ENCODE measurements at places on chromosomes 1 and 21.
A peak's percentile ranks its signal among the peaks of the same experiment; 100 is the strongest.

DNA sequence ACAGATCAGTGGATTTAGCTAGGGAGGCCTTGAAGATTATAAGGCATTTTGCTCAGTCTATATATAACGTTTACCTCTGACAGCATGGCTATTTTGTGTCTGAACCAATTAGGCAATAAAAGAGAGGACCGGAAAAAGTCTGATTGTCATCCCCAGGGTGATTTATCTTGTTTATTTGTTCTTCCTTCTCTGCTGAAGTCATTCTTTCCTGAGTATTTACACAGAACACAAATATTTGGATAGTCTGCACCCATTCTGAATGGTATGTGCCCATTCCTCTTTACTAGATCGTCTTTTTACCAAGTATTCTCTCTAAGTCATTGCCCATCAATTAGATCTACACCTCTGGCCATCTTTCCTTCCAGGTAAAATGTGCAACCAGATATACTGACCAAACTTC lies 1602.9 kb downstream of the KCNT2 start:
- no peak for DNase-seq

DNA sequence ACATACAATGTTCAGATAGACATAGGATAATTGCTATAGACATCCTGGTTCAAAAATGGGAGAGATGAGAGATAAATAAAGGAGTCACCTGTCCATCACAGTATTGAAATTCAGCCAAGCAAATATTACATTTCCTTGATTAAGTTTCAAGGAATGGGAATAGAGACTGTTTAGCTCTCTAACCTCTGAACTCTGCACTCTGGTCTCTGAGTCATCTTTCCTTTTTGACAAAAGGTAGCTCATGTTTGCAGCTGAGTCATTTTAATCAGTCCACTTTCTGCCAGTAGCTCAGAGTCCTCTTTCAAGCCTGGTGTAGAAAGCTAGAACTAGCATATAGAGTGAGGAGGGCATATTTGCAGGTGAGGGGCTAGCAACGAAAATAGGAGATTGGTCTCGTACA lies 51.4 kb upstream of the GJA8 start:
- no peak for DNase-seq

DNA sequence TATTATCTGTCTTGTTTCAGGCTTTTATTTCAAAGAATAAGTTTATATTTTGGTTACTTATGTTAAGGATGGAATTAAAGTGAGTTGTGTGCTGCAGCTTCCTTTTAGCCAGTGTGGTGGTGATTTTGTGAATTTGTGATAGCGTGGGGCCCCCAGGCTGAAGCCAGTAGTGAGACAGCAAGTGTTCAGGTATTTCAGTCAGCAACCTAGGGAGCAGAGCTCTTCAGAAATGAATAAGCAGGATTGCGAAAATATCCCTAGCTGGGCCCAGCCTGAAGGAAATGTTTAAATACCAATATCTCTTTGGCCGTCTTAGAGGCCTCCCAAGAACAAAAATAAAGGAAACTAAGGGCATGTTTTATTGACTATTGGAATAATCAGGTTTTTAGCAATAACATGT lies 150.8 kb upstream of the C1orf105 start:
- no peak for DNase-seq

DNA sequence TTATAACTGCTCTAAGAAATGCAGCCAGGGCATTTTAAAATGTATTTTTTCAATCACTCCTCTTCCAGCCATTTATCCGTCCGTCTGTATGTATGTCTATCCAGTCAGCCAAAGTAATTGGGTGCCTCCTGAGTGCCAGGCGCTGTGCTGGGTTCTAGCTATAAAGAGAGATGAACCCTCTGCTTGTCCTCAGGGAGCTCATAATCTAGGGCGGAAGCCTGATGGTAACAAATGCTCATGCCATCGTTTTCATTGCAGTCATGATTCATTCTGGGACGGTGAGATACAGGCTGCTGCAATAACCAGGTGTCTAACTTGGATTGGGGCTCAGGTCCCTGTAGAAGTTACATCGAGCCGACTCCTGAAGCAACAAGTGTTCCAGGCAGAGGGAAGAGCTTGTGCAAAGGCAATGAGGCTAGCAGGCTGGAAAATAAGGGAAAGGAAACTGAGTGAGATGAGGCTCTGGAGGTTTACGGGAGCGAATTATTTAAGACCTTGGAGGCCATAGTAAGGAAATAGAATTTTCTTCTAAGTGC lies 11.6 kb downstream of the IFI6 start:
- DNase-seq, result no peak

- peak; percentile 68 for DNase-seq
Measured at GRCh38 chr1:204493145-204493983, 1.2 kb downstream of the PIK3C2B start.

GRCh38 chr21:43937051-43937832 lies 72.2 kb downstream of the AGPAT3 start:
- no peak for DNase-seq

- DNase-seq, result no peak
Measured at GRCh38 chr1:243244432-243244841, 10.6 kb downstream of the CEP170 start.
